ENCODE measurements at places on chromosomes 2 and 18. TPM values are rescaled to one million over a fixed set of nuclear protein-coding genes. Genes with fewer than 3 reads are reported as not detected.

Gene RPRM
- 1.1 TPM for total RNA-seq

Gene IL36G
- total RNA-seq = not detected

Gene HOXD12
- not detected for total RNA-seq

Gene CNTNAP5
- total RNA-seq = not detected

Gene ANKRD30BL
- not detected for total RNA-seq

Gene SPTBN1
- total RNA-seq = 322 TPM

Gene EFHD1
- 85.8 TPM for total RNA-seq

Gene UGT1A10
- total RNA-seq = not detected

Gene PLA2R1
- 34.9 TPM for total RNA-seq

Gene CYS1
- total RNA-seq = 13.9 TPM

Gene MFSD2B
- 0.33 TPM for total RNA-seq

Gene SERPINB12
- total RNA-seq = not detected

Gene DNAH7
- total RNA-seq = 0.71 TPM

Gene CHRNG
- not detected for total RNA-seq

Gene IL1A
- not detected for total RNA-seq

Gene FEV
- not detected for total RNA-seq

Gene B4GALT6
- 8.4 TPM for total RNA-seq

Gene ALPP
- not detected for total RNA-seq

Gene ESCO1
- total RNA-seq = 21.2 TPM

Gene ZNF512
- 41.7 TPM for total RNA-seq

Gene LOXL3
- total RNA-seq = 27.1 TPM

Gene CCDC195
- total RNA-seq = not detected

Gene UGT1A4
- not detected for total RNA-seq

Gene UCN
- 1.2 TPM for total RNA-seq

Gene TSPYL6
- not detected for total RNA-seq

Gene GCG
- not detected for total RNA-seq

Gene UPP2
- total RNA-seq = not detected

Gene PIEZO2
- 8.8 TPM for total RNA-seq

Gene CFAP53
- total RNA-seq = 0.49 TPM

Gene MRPS9
- total RNA-seq = 14.0 TPM

Gene ATP5MC3
- 89.7 TPM for total RNA-seq

Gene TAF4B
- total RNA-seq = 3.9 TPM

Gene KCTD1
- total RNA-seq = 10.7 TPM

Gene ZCCHC2
- total RNA-seq = 34.7 TPM

Gene METTL8
- total RNA-seq = 18.4 TPM
